T-helper 22 cell (primary cell): ENCODE measurements at places on chromosomes 5 and 9.

GRCh38 chr5:151417712-151418111 is 29.7 kb upstream of the SLC36A1 start:
- no peak for DNase-seq

GRCh38 chr5:37214550-37214949 is 34.6 kb downstream of the CPLANE1 start:
- DNase-seq, result no peak

DNA sequence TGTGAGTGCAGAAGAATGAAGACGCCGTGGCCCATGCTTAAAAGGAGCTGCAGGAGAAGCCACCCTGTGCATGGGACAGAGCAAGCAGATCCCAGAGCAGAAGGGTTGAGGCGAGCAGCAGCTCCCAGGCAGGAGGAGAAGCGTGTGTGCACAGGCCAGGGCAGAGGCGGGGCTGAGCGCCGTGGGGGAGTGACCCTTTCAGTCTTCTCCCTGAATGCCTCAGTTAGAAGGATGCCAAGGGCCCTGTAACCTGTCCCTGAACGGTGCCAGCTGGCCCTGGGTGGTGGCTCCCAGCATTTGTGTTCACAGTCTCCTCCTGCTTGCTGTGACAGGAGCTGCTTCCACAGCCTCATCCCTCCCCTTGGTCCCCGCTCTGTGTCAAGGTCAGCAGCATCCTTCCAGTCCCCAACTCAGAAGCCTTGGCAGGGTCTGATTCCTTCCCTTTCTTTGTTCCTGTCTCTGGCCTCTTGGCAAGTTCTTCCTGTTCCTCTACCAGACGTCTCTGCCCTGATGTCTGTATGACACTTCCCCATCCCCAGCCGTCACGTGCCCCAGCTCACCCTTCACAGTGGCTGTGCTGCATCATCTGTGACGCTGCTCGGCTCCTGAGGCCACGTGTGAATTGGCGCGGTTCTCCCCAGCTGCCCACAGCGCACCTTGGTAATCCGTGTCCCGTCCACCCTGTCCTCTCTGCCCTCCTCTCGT is 5.2 kb downstream of the EXOC3 start:
- DNase-seq, result no peak

GRCh38 chr5:147303976-147304375 is 69.2 kb downstream of the STK32A start:
- no peak for DNase-seq

- no peak for DNase-seq
Measured at GRCh38 chr5:82364497-82364896, 86.3 kb upstream of the RPS23 start.

DNA sequence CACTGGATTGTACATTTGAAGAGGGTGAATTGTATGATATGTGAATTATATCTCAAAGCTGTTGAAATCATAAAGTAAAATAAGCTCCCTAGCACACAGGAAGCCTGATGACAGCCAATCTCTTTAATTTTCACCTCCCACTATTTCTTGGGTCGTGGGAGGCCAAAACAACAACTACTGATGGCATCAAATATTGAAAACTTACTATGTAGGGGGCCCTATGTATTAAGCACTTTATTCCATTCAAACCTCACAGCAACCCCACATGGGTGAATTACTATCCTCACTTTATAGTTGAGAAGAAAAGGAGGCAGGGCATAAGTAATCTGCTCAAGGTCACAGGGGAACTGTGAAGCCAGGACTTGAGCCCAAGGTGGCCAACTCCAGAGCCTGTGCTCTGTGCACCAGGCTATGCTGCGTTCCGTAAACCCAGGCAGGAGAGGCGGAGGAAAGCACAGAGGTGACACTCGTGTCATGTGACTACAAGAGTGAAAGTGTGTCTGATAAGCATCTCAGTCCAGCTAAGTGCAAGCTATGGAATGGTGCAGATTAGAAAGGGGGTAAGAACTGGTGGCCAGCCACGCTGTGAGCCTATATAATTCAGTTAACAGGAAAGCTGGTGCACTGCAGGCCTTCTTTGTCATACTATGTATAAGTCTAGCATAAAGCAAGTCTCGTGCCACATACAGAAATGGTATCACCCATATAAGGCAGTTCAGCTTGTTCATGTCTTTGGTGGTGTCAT is 221.0 kb downstream of the DCP2 start:
- DNase-seq, result no peak

GRCh38 chr5:179887095-179887494 is 20.6 kb downstream of the TBC1D9B start:
- no peak for DNase-seq

DNA sequence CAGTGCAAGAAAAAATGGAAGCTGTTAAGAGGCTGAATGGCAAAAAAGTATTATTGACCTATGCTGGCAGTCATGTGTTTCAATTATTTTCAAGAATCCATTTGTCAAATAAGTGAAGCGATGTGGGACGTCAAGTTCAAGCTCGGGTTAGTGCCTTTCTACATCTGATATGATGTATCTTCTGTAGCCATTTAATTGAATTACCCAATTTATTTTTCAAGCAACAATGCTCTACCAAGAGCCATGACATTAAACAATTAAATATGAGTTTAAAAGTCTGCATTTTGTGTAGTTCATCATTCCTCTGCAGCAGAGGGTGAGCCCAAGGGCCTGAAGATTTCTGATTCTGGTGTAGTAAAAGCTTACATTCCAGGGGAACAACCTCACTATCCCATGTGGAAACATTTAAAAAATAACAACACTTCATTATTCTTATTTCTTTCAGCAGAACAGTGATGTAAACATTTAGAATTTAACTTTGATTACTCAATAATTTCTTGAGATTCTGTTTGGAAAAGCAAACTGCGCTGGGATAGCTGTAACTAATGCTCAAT is 619.7 kb upstream of the ARRDC3 start:
- no peak for DNase-seq

DNA sequence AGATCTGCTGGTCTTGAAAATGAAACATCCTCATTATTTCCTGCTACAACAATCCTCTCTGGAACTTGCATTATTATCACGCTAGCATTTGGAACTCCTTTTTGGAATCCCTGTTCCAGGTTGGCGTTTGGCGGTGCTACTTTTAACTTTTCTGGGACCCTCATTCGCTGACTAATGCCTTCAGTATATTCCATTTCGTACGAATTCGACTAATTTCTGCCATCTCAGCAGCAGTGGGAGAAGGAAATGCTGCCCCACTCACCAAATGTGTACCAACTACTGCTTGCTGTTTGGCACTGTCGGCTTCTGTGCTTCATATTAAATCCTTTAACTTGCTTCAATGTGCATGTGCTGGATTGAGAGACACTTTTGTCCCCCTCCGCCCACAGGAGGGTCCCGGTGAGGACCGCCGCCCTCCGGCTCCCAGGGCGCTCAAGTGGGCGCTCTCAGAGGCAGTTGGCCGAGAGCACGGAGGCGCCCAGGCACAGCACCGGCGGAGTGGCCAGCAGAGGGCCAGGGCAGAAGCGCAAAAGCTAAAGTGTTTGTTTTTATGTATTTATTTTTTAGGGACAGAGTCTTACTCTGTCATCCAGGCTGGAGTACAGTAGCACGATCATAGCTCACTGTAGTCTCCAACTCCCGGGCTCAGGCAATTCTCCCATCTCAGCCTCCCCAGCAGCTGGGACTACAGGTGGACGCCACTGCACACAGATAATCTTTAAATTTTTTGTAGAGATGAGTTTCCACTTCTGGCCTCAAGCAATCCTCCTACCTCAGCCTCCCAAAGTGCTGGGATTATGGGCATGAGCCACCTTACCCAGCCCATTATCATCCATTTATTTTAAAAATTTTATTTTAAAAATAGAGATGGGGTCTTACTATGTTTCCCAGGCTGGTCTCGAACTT is 11.9 kb downstream of the PDE6A start:
- no peak for DNase-seq

GRCh38 chr9:34492051-34492450 is 30.7 kb downstream of the ENHO start:
- DNase-seq, result no peak

GRCh38 chr5:113293068-113293974 is 141.5 kb downstream of the TSSK1B start:
- no peak for DNase-seq

DNA sequence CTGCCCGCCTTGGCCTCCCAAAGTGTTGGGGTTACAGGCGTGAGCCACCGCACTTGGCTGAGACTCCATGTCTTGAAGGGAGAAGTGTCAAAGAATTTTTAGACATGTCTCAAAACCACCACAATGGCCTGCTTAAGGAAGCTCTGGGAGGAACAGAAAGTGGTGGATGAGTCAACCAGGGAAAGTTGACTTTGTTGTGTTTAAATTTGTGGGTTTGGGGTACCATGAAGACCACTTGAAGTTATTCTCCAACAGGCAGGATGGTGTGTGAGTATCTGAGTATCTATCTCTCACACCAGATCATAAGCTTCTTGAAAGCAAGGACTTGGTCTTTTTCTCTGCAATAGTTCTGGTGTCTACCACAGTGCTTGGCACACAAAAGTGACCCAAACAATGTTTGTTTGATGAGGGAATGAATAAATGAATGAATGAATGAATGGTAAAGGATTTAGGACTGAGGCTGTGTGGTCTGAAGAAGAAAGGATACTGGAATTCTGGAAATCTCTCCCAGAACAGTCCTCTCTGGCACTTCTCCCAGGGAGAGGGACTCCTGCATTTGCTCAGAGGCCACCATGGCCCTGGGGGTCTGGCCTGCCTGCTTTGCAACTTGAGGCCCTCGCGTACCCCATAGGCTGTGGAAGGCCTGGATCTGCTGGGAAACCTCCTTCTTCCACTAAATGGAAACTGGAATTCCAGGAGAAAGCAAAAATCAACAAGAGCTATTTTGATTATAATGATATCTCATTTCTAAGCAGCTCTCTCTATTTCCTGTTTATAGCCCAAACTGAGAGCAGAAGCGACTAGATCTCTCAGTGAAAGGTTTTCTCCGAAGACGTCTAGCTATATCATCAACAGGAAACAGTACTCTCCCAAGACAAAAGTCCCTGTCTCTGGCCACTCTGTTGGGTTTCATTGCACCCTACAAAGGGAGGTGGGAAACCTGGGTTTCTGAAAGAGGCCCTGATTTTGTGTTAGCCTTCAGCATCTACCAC is 187.9 kb downstream of the PALM2AKAP2 start:
- no peak for DNase-seq

GRCh38 chr9:98786750-98787510 is 9.4 kb downstream of the ANKS6 start:
- DNase-seq, result no peak

- no peak for DNase-seq
Measured at GRCh38 chr5:124870070-124870469, 123.6 kb upstream of the ZNF608 start.

DNA sequence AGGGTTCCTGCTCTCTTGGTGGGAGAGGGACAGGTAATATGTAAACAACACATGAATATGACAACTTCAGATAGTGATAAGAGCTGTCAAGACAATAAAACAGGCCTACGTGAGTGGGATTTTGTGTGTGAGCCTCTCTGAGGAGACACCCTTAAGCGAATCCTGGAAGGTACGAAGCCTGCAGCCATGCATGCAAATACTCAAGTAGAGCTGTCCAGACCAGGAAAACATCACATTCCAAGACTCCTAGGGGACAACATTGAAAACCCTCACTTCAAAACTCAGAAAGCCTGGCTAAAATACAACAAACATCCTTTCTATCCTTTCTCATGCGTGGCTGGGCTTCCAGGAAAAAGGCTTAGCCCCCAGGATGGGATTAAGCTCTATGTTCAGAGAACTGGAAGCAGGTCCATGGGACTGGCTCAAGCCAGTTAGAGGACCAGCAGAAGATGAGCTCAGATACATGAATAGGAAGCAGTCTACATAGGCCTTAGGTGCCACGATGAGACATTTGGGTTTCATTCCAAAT is 124.8 kb upstream of the IQGAP2 start:
- no peak for DNase-seq

DNA sequence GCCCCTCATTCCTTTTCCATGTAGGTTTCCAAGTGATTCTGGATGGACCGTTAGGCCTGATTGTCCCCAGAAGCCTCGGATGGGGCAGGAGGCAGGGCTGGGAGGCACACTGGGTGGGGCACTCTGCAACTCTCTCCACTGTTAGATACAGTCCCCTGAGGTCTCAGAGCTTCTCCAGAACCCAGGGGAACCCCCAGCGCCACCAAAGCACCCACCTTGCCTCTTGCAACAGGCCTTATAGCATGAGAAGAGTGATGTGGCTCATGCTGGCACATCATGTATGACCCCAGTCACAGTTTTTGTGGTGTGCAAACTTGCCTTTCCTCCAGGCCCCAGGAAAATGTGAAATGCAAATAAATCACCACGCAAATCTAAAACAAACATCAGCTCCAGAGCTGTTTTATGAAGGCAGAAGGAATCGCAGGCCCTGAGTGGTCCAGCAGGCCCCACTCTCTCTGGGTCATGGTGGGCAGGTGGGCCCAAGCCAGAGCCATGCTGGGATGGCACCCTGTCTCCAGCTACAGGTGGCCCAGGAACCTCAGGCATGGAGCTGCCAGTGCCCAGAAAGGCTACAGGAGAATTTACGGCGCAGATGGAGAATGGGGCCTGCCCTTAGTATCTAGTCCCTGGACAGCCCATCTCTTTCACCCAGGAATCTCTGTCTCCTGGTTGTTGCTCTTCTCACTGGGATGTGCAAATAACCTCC is 36.3 kb upstream of the CDKN2AIPNL start:
- no peak for DNase-seq

GRCh38 chr9:134659688-134660131 is 18.1 kb downstream of the COL5A1 start:
- no peak for DNase-seq

GRCh38 chr5:129118826-129119225 is 24.3 kb downstream of the ISOC1 start:
- DNase-seq, result no peak

- DNase-seq, result no peak
Measured at GRCh38 chr9:97873425-97873824, 20.4 kb downstream of the FOXE1 start.

- DNase-seq, result no peak
Measured at GRCh38 chr5:1546556-1546955, 22.8 kb upstream of the LPCAT1 start.

GRCh38 chr5:56816546-56817081 is 1.3 kb downstream of the MAP3K1 start:
- DNase-seq, result peak; percentile 56

DNA sequence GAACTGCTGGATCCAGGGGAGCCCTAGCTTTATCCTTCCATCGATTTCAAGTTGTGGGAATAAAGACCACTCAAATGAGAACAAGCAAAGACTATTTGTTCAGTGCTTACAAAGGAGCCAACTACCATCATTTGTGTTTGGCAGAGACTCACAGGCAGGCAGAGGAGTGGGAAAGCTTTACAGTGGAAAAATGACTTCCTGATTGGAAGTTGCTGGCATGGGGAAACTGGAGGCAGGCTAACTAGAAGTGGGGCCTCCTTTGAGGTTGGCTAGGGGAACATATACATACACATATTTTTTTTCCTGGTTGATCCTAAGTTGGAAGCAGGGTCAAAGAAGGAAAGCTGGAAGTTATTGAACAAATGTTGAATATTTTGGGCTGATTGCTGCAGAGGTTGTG is 121.7 kb downstream of the ACTBL2 start:
- DNase-seq, result no peak

DNA sequence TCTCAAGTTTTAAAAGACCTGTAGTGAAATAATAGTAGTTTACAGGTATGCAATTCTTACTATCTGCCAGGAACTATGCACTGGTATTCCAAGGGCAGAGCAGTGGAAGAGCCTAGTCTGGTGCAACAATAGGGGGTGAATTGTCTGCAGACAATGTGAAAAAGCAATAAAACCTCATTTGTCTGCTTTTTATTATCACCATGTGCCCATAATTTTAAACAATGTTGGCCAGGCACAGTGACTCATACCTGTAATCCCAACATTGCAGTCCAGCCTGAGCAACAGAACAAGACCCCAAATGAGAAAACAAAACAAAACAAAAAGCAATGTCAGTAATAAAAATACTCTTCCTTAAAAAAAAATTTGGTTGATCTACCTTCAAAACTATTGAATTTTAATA is 12.2 kb upstream of the SLC44A1 start:
- DNase-seq, result no peak

- DNase-seq, result no peak
Measured at GRCh38 chr5:140106101-140106500, 7.8 kb upstream of the PURA start.
